Epithelial cell of prostate (primary cell): ENCODE measurements at places on chromosomes 11 and 22.

GRCh38 chr11:121037016-121037415 lies 13.1 kb downstream of the TBCEL start:
- DNase-seq: no peak

DNA sequence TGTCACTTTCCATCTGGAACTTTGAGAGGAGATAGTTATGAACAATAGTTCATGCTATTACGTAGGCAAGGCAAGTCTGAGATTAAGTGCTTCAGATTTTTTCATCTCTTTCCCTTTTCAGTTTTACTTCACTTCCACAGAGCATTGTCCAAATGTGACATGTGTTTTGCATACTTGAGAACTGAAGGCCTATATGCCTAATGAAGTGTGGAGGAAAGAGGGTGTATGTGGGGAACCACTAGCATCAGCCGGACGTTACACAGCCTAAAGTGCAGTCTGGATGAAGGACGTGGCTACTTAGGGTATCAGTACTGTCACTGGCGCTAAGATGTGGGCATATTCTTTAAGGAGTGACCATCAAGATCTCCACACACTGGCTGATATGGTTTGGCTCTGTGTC lies 26.2 kb downstream of the FANCF start:
- DNase-seq: no peak

DNA sequence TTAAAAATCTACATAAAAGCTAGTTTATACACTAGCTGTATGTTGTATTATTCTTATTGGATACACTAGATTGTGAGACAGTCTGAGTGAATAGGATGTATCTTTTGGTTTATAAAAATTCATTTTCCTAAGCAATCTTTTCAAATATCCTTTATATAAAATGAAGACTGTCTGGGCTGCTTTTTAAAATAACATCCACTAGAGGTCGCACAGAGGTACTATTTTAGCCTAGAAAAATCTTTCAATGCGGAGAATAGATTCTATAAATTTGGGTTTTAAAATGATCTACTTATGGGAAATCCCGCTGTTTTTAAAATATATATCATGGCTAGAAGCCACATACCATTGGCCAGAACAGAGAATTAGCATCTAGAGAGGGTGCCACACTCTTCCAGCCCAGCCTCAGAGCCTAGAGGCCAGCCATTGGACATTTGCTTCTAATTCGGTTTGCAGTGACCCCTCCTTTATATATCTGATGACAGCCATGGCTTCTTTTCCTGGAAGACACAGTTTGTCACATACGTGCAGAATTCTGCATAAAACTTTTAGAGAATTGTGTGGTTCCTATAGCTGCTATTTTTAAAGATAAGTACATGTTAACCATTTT lies 7.3 kb downstream of the C11orf97 start:
- no peak for DNase-seq

DNA sequence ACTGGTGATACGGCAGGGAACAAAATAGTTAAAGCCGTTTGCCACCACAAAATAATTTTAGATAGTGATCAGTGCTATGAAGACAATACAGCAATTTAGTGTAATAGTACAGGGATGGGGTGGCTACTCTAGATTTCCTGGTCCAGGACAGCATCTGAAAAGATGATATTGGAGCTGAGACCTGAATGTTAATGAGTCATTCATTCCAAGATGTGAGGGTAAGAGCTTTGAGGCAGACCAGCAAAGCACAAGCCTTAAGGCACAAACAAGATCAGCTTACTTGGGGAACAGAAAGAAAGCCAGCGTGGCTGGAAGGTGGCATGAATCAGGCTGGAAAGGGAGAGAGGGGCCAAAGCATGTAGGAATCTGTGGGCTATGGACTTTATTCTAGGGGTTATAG lies 132.3 kb downstream of the TRIM44 start:
- no peak for DNase-seq

DNA sequence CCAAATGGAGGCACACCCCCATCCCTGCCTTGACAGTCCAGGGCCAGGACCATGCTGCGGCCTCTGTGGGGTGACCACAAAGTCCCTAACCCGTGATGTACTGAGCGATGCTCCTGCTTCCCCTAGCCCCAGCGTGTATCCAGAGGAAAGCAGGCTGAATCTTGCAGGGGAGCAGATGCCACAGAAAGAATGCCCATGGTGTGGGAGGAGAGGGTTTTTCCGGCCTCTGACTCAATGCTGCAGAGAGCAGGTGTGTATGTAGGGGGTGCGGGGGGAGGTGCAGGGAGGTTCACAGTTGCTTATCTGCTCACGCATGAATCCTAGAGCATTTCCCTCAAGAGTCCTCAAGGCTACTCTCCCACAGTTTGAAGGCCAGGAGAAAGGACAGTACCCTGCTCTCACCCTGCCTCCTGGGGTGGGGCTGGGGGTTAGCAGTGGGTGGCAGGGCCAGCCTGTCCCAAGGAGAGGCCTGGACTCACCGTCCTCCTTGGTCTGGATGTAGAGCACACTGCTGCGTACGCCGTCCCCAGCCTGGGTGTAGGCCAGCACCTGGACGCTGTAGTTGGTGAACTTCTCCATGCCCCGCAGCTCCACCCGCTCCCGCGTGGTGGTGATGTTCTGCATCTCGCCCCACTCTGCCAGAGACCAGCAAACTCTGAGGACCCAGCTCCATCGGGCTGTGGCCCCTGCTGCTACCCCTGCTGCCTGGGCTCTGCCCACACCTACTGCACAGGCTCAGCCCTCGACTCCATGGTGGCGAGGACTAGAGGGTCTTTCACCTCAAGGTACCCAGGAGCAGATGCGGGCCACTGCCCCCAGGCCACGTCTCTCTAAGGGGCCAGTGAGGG lies 130.8 kb downstream of the CEP164 start:
- DNase-seq: no peak

- no peak for DNase-seq
Measured at GRCh38 chr11:70778883-70779282, 380.6 kb downstream of the CTTN start.

- DNase-seq: no peak
Measured at GRCh38 chr22:37079668-37080171, 28.2 kb downstream of the KCTD17 start.

- no peak for DNase-seq
Measured at GRCh38 chr22:30436196-30436595, 10.6 kb downstream of the MTFP1 start.

- no peak for DNase-seq
Measured at GRCh38 chr11:64765291-64765850, 5.6 kb upstream of the PYGM start.

GRCh38 chr11:108137212-108137611 lies 15.8 kb downstream of the ACAT1 start:
- no peak for DNase-seq

GRCh38 chr11:29527391-29527936 lies 489.4 kb downstream of the KCNA4 start:
- peak; percentile 84 for DNase-seq

DNA sequence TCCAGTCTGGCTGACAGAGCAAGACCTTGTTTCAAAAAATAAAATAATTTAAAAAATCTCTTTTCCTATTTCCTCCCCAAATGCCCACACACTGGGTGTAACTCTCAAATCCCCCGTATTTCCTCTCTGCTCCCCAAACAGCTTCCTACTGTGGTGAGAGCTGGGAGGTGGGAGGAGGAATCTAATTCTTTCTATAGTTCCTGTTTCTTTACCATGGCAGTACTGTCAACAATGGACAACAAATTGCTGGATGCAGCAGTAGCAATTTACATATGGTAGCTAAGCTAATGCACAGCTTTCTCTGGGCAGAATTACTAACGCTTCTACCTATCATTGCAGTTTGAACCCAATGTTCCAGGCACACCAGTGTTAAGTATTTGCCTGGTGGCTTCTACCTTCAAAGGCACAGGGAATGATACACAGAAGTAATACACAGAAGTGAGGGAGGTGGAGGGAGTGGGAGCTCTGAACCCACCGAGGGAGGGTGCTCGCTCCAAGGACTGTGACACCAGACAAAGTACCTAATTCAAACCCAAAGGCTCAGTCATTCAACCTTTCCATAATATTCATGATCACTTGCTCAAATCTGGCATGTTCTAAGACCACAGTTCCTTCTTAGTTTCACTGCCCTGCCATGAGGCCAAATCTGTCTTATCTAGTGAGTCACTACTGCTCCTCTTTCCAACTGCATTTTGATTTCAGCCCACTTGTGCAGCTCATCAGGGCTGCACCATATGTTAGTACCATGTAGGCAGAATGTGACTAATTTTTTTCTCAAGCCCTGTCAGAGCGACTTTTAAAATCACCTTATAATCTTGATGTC lies 37.9 kb downstream of the CELF1 start:
- DNase-seq: no peak

DNA sequence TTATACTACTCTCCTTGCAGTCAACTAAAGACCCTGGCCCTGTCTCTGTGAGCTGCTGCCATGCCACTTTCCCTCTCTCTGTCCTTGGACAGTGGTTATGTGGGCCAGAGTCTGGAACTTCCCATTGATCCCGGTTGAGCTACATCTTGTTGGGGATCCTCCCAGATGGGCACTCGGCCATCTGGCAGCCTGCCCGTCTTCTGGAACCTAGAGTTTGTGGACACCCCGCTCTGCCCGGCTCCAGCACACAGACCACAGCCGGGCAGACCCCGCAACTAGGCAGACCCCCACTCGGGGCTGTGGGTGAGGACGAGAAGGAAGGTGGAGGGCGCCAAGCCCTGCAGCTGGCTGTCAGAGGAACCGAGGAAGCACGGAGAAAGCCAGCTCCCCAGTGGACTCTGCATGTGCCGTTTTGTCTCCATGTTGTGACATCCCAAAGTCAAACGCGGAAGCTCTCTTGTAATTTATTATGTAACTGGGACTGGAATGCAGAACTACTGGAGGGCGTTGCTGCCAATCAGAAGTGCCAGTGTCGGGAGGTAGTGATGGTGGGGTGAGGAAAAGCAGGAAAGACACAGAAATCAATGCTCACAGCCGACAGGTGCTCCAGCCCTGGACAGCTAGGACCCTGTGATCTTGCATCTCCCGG lies 207.7 kb downstream of the CEP164 start:
- DNase-seq: no peak
